Motor neuron (in vitro differentiated cells): ENCODE measurements at places on chromosomes 7 and 10. TPM values are rescaled to one million over a fixed set of nuclear protein-coding genes. Genes with fewer than 3 reads are reported as not detected.

HOXA3 gene
- 0.48 and 1.4 TPM in 2 replicates for total RNA-seq

- ATAC-seq: no peak
Observed at GRCh38 chr10:77506517-77507200, 130.9 kb downstream of the KCNMA1 start.

MKI67 gene
- 0.86 and 1.6 TPM in 2 replicates for total RNA-seq

GRCh38 chr7:100691676-100692577 is 2.1 kb downstream of the GIGYF1 start:
- peak; percentile 78 for ATAC-seq

OR13A1 gene
- total RNA-seq: 0.13 and 0.18 TPM in 2 replicates

DNA sequence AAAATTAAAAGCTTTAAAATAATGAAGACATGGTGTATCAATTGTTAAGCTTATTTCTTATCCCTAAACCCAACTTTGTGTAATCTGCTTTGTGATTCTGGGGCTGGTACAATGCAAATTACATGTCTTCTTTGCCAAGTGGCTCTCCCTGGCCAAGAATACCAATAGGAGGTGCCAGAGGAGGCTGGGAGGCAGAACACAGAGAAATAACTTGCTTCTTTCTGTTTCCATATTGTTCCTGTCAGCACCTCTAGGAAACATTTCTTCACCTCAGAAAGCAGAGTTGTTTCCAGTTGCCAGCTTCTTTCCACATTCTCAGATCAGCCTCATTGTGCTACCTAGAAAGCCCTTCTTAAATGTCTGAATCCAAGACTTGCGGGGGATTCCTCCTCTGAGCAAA is 174.4 kb downstream of the MDFIC start:
- ATAC-seq: no peak

- ATAC-seq: peak; percentile 31
Observed at GRCh38 chr10:103416436-103417147, 20.2 kb downstream of the PDCD11 start.

PDE6C gene
- total RNA-seq: 0.16 and 0.19 TPM in 2 replicates

DNA sequence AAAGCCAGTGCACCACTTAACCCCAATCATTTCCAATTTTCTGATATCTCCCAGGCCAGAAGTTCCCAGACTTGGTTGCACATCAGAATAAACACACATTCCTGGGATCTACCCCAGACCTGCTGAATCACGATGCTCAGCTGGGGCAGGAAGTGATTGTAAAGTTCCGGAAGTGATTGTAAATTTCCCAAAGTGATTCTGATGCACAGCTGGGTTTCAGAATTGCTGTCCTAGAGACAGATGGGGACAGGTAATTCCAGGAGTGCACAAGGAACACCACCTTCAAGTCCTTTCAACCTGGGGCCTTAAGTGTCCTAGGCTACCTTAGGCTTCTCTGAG is 104.2 kb upstream of the EEPD1 start:
- ATAC-seq: no peak

PUS7 gene
- total RNA-seq: 9.1 and 9.3 TPM in 2 replicates

- no peak for ATAC-seq
Observed at GRCh38 chr10:27297844-27298521, 57.4 kb upstream of the ACBD5 start.

UPK3B gene
- 0.27 and 0.38 TPM in 2 replicates for total RNA-seq

DNA sequence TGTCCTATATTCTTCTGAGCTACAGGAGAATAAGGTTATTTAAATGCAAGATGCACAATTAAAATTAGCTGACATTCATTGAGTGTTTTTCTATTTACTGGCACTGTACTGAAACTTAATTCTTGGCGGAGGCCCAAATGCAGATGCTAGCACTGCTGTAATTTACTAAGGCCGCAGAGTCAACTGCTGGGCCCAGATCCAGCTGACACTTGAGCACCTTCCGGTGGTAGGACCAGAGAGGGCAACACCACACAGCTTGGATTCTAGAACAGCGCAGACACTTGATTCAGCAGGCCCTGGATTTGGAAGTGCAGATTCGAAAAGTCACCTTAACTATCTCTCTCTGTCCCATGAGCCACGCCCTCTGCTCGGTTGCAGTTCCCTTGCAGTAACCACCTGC is 228.6 kb upstream of the TMEM72 start:
- peak; percentile 59 for ATAC-seq

DNA sequence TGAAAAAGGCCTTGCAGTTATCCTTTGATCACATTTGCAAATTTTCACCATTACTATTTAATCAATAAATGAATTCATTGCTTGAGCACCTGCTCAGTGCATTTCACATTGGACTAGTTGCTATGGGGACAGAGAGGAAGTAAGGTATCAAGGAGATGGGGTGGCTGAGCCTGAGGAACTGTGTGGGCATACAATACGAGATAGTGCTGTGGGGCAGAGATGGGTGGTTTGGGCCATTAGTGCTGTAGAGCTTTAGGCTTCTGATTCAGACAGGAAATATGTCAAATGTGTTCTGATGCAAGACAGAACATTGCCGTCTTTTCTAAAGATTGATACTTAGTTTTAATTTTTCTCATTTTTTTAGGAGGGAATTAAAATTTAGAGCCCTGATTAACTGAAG is 13.2 kb downstream of the ITGB8 start:
- ATAC-seq: no peak
